ENCODE measurements at places on chromosomes 6 and 20.

DNA sequence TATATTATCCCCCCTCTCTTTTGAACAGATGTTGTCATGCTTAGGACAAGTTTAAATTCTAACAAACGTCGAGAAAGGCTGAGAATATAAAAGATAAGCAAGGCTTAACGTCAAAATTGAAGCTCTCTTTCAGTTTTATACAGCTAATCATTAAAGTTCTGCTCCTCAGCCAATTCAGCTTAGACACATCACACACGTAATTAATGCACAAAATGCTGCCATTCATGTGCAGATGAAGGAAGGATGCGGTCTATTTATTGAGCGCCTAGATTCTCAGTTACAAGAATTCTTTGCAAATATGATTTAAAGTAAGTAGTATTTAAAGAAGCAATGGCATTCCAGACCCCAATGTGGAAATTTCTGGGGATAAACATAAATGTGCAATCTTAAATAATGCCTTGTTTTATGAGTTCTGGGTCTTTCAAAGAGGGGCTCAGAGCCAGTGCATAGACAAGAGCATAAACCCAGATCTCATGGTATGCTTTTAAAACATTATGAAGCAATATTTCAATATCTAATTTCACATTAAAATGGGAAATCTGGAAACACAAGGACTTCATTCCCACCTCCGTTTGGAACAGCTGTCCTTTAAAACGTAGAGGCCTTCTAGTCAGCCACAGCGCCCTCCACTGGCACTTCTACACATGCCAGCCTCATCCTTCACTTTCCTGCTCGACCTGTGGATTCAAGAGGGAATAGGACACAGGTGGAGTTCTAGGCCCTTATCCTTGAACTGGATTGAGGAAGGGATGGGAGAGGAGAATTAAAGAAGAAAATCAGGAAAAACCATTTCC lies 85.8 kb downstream of the LYRM4 start:
- DNase-seq = no peak

- DNase-seq = no peak
Observed at GRCh38 chr20:4932061-4932460, 69.2 kb downstream of the SLC23A2 start.

GRCh38 chr6:166121726-166122125 lies 45.9 kb downstream of the TBXT start:
- no peak for DNase-seq

GRCh38 chr6:165755583-165755982 lies 92.5 kb upstream of the PDE10A start:
- DNase-seq = no peak

GRCh38 chr6:37456126-37456525 lies 23.1 kb downstream of the CMTR1 start:
- no peak for DNase-seq

GRCh38 chr6:36050947-36051710 lies 23.5 kb downstream of the MAPK14 start:
- no peak for DNase-seq
